Fibroblast of the aortic adventitia (primary cell): ENCODE measurements at places on chromosomes 7 and 10.
A peak's percentile ranks its signal among the peaks of the same experiment; 100 is the strongest.

DNA sequence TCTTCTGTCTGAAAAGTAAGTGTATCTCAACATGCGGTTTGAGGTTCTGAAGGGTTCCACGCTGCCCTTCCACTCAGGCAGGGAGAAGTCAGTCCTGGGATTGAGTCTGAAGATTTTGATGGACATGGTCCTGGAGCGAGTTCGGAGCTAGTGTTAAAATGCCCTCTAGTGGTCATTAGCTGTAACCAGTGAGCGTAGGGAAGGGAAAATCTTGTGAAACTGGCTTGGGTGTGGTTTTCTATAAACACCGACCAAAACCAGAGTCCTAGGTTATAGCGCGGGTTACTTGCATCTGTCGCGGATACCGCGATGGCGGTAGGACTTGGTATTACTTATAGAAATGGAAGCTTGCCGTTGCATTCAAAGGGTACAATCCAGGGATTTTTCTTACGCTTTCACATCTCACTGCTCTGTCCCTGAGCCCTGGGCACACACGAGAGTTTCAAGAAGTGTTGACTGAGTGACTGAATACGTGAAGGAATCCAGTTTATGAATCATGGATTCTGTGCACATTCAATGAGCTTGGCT, 348.2 kb upstream of the C7orf33 start:
- peak; percentile 40 for DNase-seq

DNA sequence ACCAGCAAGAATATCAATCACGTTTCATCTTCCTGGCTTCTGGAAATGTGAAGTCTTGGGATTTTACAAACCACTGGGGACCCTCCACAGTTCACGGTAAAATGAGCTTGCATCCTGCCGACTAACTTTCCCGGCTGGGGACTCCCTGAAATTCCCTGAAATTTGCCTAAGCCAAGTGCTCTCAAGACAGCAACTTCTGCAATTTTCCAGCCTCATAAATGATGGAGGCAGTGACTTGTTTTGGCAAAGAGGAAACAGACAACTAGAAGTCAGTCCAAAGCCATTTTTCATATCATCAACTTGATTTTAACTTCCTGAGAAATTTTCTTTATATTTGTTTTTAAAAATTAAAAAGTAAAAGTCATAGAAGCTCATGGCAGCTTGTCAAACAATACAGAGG, 212.3 kb downstream of the FANK1 start:
- DNase-seq = no peak

DNA sequence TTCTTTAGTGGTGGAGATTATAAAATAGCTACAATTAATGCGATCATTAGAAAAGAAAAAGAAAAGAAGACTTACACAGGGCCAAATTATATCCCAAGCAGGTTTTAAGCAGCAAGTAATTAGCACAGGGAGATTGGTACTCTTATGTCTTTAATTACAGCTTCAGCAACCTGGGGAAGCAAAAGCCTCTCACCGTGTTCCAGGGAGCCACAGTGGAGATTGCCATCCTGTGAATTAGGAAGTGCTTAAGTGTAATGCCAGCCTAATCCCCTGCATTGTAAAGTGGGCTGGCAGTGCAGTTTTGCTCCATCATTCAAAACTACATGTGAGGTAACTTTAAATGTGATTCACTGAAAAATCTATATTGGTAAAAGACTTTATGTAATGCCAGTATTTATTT, 533.5 kb upstream of the COBL start:
- no peak for DNase-seq

- DNase-seq = no peak
Measured at GRCh38 chr10:43228783-43229207, 38.1 kb downstream of the RASGEF1A start.

GRCh38 chr10:132632091-132632561, 94.5 kb downstream of the INPP5A start:
- no peak for DNase-seq

GRCh38 chr7:123209786-123210185, 10.0 kb upstream of the SLC13A1 start:
- DNase-seq = peak; percentile 29

DNA sequence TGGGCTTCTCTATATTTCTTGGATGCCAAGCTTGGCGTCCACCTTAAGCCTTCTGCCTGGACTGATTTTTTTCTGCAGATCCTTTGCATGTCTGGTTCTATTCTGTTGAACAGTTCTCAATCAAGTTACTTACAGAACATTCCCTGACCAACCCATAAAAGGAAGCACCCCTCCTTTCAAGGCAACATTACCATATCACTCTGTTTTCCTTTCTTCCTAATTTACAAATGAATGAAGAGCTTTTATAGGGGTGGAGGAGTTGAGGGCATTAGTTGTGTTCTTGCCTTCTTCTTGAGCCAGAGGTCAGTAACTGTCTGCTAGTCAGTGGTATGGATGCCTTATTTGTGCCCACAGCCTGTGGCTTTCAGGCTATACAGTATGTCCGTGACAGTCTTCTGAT, 361.0 kb downstream of the PHTF2 start:
- DNase-seq = no peak

- no peak for DNase-seq
Measured at GRCh38 chr7:20350518-20350951, 19.8 kb downstream of the ITGB8 start.

DNA sequence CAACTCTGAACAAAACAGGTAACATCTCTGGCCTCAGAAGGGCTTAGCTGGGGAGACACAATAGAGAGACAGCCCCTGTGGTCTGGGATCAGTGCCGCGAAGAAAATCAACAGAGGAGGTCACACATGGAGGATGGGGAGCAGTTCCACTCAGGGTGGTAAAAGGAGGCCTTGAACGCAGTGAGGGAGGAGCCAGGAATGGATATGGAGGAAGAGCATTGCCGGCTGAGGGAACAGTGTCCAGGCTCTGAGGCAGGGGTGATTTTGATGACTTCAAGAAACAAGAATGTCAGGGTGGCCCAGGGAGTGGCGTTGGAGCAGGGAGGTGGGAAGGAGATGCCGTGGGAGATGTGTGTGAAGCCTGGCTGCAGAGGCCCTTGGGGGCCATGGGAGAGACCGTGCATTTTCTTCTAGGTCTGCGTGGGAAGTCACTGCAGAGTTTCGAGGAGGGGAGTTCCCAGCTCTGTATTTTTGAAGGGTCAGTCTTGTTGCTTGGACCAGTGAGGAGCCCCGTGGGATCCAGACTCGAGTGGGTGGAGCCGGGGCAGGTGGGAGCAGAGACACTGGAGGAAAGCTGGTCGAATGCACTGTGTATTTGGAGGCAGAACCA, 35.7 kb upstream of the SH2D4B start:
- DNase-seq = no peak

GRCh38 chr10:17001961-17002749, 127.5 kb downstream of the CUBN start:
- DNase-seq = peak; percentile 99

DNA sequence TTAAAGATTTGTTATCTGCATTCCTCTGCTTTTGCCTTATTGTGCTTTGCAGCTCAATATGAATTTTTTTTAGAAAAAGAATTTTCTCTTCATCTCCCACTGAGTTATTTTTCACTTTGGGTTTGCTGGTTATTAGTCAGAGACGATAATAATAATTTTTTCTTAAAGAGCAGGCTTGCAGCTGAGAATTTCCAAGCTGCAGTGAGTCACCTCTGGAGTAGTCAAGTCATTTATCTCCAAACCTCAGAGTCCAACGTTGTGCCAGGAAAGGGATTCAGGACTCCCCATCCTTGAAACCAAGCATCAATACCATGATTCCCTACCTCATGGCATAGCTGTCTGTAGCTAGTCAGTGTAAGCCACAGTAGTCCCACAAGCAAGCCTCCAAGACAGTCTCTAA, 15.2 kb upstream of the EGR2 start:
- DNase-seq = peak; percentile 88

DNA sequence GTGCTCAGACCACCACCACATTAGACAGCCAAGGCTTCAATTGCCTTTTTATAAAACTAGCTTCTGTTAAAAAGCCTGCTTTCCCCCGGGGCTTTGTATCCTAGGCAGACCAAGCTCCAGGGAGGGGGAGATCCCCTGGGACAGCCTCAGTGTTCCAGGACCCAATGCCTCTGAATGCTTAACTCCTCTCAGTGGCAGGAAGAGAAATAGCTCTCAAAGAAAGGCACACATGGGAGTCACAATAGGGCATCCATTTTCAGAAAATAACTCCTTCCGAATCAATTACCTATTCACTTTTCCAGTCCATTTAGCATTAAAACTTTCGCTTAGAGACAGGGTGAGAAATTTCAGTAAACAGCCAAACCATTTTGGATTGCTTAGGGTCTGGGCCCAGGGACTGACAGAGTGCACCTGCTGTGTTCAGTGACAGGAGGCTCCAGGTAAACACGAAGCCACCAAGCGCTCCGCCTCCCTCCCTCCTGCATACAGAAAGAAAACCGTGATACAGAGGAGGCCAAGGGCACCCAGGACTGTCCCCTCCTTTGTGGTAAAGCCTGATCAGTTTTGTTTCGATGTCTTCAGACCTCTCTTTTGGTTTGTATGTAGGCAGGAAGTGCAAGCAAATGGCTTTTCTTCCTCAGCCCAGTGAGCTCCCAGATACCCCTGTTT, 599.7 kb downstream of the KCNMA1 start:
- DNase-seq = no peak

- DNase-seq = peak; percentile 26
Measured at GRCh38 chr7:128909625-128910568, 612 bp downstream of the KCP start.

DNA sequence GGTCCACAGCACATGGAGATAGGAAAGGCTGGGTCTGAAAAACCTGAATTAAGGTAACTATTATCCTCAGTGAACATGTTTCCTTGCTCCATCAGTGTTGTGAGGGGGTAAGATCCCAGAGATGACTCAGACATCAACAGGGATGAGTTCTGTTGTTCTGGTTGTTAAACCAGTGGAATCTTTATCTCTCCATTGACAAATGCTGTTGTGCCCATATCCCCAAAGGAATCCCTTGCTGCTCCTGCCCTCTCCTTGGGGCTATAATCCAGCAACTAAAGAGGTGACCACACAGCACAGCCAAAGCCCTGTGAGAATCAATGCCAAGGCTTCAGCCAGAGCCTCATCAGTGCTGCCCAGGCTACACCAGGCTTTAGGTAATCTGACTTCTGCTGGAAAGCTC, 113.4 kb downstream of the JAZF1 start:
- no peak for DNase-seq

- no peak for DNase-seq
Measured at GRCh38 chr7:141295367-141295895, 221.6 kb downstream of the TMEM178B start.

DNA sequence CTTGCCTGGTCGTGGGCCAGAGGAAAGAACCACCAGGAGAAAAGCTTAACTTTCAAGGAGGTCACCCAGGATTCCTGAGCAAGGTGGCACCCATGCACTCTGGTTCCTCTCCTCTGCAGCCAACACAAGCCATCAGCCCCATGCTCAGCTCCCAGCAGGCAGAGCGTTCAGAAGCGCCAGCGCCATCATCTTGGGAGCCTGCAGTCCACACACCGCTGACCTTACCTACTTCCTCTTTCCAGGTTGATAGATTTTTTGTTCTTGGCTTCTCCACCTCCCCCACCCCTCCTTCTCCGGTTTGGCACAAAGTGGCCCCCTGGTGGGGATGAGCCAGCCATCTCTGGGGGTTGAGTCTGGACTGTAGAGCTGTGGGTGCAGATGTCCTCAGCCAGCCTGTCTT, 1.7 kb upstream of the WDR86 start:
- DNase-seq = no peak

- DNase-seq = no peak
Measured at GRCh38 chr10:71837098-71837827, 13.8 kb downstream of the PSAP start.

GRCh38 chr7:148172920-148173319, 417.6 kb upstream of the C7orf33 start:
- no peak for DNase-seq

DNA sequence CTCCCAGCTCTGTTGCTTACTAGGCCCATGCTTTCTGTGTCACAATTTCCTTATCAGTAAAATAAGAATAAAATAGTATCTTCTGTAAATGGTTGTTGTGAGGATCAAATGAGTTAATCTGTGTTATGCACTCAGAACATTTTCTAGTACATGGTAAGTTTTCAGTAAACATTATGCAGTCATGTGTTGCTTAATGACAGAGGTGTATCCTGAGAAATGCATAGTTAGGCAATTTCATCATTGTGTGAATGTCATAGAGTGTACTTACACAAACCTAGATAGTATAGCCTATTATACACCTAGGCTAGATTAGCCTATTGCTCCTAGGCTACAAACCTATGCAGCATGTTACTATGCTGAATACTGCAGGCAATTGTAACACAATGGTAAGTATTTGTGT, 4.4 kb downstream of the PTTG1IP2 start:
- peak; percentile 5 for DNase-seq
